ENCODE measurements at places on chromosomes 2 and 18.
A peak's percentile ranks its signal among the peaks of the same experiment; 100 is the strongest.

- no peak for DNase-seq
Measured at GRCh38 chr18:75244351-75245313, 34.0 kb downstream of the TSHZ1 start.

GRCh38 chr2:48715042-48715899 is 40.3 kb downstream of the LHCGR start:
- DNase-seq, result no peak

- DNase-seq, result no peak
Measured at GRCh38 chr2:226888971-226889370, 53.1 kb downstream of the RHBDD1 start.

GRCh38 chr2:238504181-238504931 is 77.6 kb downstream of the ASB1 start:
- no peak for DNase-seq

GRCh38 chr2:153105829-153106578 is 372.6 kb downstream of the RPRM start:
- DNase-seq, result no peak

- no peak for DNase-seq
Measured at GRCh38 chr2:121245120-121245820, 39.7 kb downstream of the TFCP2L1 start.

DNA sequence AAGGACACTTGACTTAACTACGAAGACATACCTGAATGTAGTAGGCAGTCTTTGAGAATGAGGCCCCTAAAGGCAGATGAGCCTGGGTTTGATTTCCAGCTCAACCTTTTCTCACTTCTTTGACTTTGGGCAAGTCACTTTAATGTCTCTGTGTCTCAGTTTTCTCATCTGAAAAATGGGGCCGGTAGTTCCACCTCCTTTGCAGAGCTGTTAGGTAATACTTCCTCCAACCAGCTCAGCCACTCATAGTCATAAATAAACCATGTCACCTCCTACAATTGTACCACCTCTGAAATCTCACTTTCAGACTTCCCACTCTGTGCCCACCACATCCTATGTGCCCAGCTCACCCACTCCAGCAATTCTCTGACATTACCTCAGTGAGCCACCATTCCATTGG is 10.4 kb downstream of the ARHGAP25 start:
- DNase-seq, result no peak

- DNase-seq, result peak; percentile 49
Measured at GRCh38 chr2:102187496-102188150, 800 bp downstream of the IL1RL2 start.

DNA sequence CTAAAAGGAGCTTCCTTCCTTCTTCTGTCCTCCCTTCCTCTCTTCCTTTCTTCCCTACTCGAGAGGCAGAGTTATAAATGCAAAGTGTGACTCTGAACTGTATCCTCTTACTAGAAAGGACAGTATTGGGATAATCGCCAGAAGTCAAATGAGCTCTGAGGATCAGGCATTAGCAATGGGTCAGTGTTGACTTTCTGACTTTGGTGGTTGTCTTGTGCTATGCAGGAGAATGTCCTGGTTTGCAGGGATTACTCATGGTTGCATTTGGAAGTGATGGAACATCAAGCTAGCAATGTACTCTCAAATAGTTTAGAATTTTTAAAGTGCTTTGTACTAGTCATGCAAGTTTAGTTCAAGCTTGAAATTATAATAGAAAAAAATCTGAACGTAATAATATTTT is 115.6 kb downstream of the TXNL1 start:
- DNase-seq, result no peak

- peak; percentile 69 for DNase-seq
Measured at GRCh38 chr2:16625201-16625729, 40.4 kb downstream of the CYRIA start.

DNA sequence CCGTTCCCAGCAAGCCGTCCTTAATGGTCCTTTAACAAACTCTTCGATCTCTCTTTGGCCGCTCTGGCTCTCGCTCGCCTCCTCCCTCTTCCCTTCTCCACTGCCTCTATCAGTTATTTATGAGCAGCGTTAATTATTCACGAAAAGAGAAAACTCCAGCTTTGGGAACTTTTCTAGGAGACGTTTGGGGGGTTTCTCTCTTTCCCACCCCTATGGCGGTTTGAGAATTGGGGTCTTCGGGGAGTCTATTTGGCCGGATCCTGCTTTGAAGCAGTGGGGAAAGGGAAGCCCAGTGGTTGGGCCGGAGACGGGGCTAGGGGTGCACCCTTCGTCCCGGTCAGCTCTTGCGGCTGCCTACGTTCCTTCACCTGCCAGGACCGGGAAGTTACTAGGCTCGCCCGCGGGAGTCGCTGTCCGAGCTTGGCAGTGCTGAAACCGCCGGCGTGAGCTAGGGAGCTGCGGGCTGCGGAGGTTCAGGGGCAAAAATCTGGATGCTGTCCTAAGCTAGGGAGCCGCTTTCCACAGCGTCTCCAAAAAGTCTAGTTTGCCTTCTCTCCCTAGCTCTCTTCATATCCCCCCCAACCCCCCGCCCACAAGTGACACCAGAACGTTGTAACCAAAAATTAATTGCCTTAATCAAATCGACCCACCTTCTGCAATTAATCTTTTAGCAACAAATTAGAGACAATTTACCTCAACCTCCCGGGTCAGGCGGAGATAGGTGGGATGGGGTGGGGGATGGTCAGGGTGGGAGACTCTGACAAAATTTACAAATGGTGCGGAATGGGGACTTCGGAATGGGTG is 8.9 kb upstream of the SKOR2 start:
- DNase-seq, result no peak

DNA sequence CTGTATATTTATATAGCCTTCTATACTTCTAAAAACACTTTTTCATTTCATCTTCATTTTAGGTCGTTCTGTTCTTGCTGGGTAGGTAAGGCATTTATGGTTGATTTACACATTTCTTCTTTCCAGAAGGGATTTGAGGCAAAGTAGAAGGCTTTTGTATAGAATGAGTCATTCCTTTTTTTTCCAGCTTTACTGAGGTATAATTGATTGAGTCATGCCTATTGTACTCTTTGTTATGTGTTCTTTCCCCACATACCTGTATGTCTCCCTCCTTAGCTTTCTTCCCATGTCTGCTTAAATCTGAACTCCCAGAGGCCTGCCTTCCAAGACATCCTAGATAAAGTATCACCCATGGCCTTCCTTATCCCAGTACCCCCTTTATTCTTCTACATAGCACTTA is 4.8 kb upstream of the CDC42EP3 start:
- no peak for DNase-seq

DNA sequence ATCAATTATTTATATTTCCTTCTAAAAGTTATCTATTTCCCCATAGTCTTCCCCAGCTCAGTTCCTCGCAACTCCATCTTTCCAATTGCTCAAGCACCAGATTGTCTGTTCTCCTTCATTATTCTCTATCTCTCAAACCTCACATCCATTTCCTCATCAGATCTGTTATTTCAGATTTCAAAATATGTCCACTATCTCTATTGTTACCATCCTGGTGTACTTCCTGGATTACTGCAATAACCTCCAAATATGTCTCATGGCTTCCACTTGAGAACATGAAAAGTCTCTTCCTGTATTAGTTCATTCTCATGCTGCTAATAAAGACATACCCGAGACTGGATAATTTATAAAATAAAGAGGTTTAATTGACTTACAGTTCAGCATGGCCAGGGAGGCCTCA is 641.7 kb upstream of the ZEB2 start:
- no peak for DNase-seq

GRCh38 chr2:121472470-121472993 is 58.1 kb upstream of the RNU4ATAC start:
- DNase-seq, result no peak

GRCh38 chr2:151483546-151483945 is 73.8 kb downstream of the RIF1 start:
- no peak for DNase-seq

GRCh38 chr2:74191596-74192380 is 6.6 kb upstream of the MTHFD2 start:
- no peak for DNase-seq

DNA sequence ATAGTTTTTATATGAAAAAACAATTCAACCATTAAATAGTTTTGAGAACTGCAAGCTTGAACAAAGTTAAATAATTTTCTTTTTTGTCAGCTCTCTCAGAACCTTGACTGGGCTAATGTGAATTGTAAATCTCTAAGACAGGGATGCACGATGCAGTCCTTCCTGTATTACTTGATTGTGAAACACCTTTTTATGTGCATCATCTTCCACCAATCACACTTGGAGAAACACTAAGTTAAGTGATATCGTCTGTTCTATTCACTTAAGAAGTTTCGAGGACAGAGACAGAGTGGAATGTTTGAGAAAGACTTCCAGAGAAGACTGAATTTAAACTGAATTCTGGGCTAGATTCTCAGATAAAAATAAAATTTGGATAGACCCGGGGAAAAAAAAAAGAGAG is 238.2 kb downstream of the MREG start:
- DNase-seq, result no peak

- no peak for DNase-seq
Measured at GRCh38 chr2:217647925-217648324, 354.9 kb downstream of the TNS1 start.

DNA sequence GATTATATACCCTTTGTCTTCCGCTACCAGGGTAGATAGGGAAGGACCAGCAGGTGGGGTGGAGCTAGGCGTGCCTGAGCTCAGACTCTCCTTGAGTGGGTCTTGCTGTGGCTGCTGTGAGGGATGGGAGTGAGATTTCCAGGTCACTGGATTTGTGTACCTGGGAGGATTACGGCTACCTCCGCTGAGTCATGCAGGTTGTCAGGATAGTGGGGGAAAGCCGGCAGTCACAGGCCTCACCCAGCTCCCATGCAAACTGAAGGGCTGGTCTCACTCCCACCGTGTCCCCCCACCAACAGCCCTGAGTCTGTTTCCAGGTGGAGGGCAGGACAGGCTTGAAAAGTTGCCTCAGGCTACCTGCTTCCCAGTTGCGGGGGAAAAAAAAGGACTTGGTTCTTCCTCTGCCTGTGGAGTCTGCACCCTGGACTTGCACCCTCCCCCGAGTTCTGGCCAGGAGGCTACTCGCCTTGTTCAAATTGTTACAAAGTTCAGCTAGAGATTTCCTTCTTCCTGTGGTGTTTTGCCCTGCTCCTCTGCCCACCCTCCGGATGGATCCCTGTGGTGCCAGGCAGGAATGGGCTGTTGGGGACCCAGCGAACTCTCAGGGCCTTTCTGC is 268.3 kb downstream of the VAPA start:
- no peak for DNase-seq
